ENCODE measurements at places on chromosomes 2 and 18. TPM values are rescaled to one million over a fixed set of nuclear protein-coding genes. Genes with fewer than 3 reads are reported as not detected.

The TBC1D8 gene
- 1.8 TPM for total RNA-seq

The CYS1 gene
- total RNA-seq, result not detected

The DSC2 gene
- total RNA-seq, result not detected

The COL3A1 gene
- total RNA-seq, result not detected

The SKOR2 gene
- not detected for total RNA-seq

The PLCD4 gene
- total RNA-seq, result 0.25 TPM

The UGT1A3 gene
- not detected for total RNA-seq

The AMER3 gene
- not detected for total RNA-seq

The DHRS9 gene
- total RNA-seq, result not detected

GRCh38 chr2:167939514-167940345 is 307.7 kb downstream of the STK39 start:
- DNase-seq, result no peak
- H3K36me3 ChIP-seq, result no peaks in the 10 kb centered on the region
- H3K4me3 ChIP-seq, result no peak overlapping the region
- no peak overlapping the region for H3K27ac ChIP-seq

- H3K27me3 ChIP-seq, result no peaks in the 10 kb centered on the region
- H3K27ac ChIP-seq, result no peak overlapping the region
- H3K36me3 ChIP-seq, result no peaks in the 10 kb centered on the region
- H3K4me3 ChIP-seq, result no peak overlapping the region
- H3K4me1 ChIP-seq, result no peaks in the 10 kb centered on the region
- no peak for DNase-seq
Observed at GRCh38 chr2:101528501-101528900, 53.6 kb upstream of the RFX8 start.

- no peak overlapping the region for H3K4me3 ChIP-seq
- no peaks in the 10 kb centered on the region for H3K4me1 ChIP-seq
- no peak for DNase-seq
- H3K27me3 ChIP-seq, result no peaks in the 10 kb centered on the region
Observed at GRCh38 chr2:67572721-67573435, 175.7 kb downstream of the ETAA1 start.

DNA sequence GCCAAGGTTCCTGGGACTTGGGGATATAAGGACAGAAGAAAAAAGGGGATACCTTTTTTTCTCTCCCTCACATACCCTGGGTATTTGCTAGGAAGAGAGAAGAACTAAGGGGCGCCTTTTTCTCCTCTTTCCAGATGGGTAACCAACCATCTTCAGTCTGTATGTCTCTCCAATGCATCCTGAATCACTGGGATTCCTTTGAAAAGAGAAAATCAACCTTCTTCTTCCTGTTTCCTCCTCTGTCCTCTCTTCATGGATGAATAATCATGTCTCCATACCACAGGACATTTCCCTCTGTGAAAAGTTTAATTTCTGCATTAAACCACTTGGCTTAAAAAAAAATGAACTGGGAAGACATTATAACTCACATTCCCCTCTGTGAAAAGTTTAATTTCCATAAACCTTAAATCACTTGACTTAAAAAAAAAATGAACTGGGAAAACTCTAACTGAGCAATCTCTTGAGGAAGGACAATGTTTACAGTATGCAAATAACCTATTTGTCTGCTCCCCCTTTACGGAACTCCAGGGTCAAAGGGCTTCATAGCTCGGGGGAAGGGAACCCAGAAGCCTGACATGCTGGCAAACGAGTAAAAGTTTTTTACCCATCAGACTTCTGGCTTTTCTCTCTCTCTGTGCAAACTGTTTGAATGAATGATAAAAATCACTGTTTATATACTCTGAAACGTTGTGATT is 56.7 kb upstream of the FAM98A start:
- H3K27ac ChIP-seq, result no peak overlapping the region
- no peaks in the 10 kb centered on the region for H3K36me3 ChIP-seq
- H3K4me3 ChIP-seq, result no peak overlapping the region
- H3K4me1 ChIP-seq, result no peaks in the 10 kb centered on the region
- no peak for DNase-seq
- no peaks in the 10 kb centered on the region for H3K27me3 ChIP-seq

GRCh38 chr2:188850786-188851185 is 123.4 kb upstream of the COL3A1 start:
- no peaks in the 10 kb centered on the region for H3K27me3 ChIP-seq
- no peak overlapping the region for H3K27ac ChIP-seq
- H3K36me3 ChIP-seq, result no peaks in the 10 kb centered on the region

- peaks cover 21% of the 10 kb centered on the region for H3K36me3 ChIP-seq
- H3K27me3 ChIP-seq, result no peaks in the 10 kb centered on the region
- no peak for DNase-seq
- H3K4me3 ChIP-seq, result no peak overlapping the region
- no peak overlapping the region for H3K27ac ChIP-seq
Observed at GRCh38 chr2:105072039-105072438, 34.2 kb downstream of the MRPS9 start.

GRCh38 chr18:34863702-34864101 is 153.6 kb downstream of the DTNA start:
- no peaks in the 10 kb centered on the region for H3K36me3 ChIP-seq
- no peak for DNase-seq
- no peak overlapping the region for H3K4me3 ChIP-seq
- no peaks in the 10 kb centered on the region for H3K4me1 ChIP-seq

DNA sequence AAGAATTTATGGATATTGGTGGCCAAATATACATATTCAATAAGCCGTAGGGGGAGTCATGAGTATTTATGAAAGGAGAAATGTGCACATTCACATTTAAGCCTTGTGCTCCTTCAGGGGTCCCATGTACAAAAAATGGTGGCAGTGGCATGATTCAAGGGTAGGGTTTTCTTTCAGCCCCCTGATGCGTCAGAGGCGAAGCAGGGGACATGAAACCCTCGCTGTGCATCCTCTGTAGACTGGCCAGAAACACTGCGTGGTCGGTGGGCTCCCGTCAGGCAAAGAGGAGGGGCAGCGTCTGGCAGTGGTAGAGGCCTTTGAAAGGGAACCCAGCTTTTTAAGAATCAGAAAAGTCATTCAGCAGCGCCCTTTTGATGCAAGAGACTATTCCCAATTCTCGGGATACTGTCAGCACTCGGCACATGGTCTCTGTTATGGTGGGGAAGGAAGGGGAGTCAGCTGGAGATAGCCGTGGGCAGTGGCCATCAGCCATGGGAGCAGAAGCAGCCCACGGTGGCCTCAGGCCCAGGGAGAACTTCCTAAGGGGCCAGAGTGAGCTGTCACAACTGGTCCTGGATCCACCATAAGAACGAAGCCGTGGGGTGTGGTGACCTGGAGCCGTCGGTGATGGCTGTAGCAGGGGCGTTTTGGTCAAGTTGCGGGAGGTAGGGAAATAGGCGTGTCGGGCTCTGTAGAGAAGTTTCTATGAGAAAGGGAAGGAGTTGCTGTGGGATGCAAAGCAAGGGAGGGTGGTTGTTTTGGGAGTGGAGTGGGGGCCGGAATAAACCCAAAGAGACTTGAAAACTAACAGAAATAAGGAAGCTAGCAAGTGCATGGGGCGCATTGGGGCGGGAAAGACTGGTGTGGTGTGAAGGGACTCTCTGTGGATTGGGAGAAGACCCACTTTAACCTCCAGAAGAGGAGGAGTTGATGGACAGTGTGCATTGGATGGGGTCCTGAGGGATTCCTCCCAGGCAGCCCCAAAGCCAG is 95.6 kb downstream of the SH3BP4 start:
- no peaks in the 10 kb centered on the region for H3K27me3 ChIP-seq
- no peak for DNase-seq
- peaks cover 9% of the 10 kb centered on the region for H3K4me1 ChIP-seq
- no peak overlapping the region for H3K4me3 ChIP-seq

GRCh38 chr2:28390746-28391563 is 1.7 kb upstream of the FOSL2 start:
- peak overlapping the region; percentile 15 for H3K27ac ChIP-seq
- no peak for DNase-seq
- H3K4me1 ChIP-seq, result peaks cover 42% of the 10 kb centered on the region
- H3K36me3 ChIP-seq, result no peaks in the 10 kb centered on the region

DNA sequence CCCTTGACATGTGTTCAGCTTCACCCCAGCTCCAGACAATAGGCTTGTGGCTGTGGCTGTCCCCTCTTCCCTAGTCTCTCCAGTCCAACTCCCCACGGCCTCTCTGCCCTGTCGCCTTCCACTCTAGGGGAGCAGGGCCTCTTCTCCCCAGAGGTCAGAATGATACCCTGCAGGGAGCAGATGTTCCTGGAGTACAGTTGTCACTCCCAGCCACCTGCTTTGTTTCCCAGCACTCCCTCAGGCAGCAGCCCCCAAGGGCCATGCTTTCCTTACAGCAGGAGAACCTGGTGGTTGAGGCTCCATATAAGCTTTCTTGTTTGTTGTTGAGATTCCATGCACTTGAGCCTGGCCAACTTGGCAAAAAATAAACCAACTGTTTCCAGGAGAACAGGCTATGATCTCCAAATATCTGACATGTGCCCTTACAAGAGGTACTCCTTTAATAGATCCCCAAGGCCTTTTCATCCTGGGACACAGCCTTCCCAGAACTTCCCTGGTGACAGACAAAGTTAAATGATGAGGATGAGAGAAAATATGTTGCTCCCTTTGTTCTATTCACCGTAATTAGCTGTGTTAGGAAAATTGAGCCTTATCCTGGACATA is 45.1 kb downstream of the DPYSL5 start:
- no peak overlapping the region for H3K27ac ChIP-seq
- DNase-seq, result no peak

DNA sequence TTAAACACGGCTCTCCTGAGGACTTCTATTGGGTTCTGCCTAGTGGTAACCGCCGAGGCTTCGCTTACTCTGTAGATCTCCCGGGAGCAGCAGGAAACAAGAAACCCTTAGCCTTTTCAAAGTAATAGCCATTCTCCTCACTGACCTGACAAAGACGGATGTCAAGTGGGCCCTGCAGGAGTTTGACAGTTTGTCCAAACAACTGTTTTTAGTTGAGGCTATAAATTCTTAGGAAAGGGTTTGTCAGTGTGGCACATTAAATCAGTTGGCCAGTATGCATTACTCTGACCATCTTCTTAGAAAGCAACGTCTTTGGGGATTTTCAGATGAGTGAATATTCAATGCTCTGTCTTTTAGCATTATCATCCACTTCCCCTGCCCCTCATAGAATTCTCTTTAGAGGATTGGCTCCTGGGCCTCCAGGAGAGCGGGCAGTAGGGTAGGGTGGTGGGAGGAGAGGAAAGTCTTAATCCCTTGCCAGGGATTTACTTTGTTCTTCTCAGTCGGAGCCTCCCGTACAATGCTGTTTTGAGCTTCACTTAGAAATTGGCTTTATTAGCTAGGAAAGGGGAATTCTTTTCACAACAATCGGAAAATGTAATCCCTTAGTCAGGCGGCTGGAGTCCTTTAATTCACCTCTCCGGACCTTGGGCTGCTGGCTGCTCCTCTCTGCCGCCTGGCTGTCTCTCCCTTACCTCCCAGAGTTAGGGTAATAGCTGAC is 13.3 kb upstream of the C18orf32 start:
- no peak overlapping the region for H3K27ac ChIP-seq
- no peak overlapping the region for H3K4me3 ChIP-seq
- DNase-seq, result no peak
- no peaks in the 10 kb centered on the region for H3K4me1 ChIP-seq

DNA sequence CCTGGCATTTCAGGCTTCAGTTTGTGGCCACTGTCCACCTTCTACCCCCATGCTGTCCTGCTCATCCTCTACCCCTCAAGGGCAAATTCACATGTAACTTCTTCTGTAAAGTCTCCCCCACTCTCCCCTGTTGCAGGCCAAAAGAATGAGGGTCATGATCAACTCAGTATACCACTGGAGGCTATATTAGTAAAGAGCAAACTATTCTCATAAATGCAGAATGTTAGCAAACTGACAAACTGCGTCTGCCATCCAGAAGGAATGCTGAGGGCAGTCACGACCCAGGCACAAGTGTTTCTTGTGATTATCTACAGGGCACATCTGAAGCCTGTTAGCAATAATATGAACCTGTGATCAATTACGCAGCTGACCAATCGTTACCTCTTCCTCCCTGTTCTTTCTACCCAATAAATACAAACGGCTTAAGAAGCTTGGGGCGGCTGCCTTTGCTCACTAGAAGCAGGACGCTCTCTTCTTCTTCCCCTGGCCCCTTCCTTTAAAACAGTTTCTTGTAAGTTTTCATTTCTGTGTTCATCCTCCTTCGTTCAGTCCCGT is 58.3 kb downstream of the SEPTIN10 start:
- no peaks in the 10 kb centered on the region for H3K36me3 ChIP-seq
- no peak overlapping the region for H3K27ac ChIP-seq
- H3K4me3 ChIP-seq, result no peak overlapping the region
- no peaks in the 10 kb centered on the region for H3K4me1 ChIP-seq

Data from CD4-positive, alpha-beta T cell (primary cell).